ENCODE measurements at places on chromosomes 6 and 20.
A peak's percentile ranks its signal among the peaks of the same experiment; 100 is the strongest.

DNA sequence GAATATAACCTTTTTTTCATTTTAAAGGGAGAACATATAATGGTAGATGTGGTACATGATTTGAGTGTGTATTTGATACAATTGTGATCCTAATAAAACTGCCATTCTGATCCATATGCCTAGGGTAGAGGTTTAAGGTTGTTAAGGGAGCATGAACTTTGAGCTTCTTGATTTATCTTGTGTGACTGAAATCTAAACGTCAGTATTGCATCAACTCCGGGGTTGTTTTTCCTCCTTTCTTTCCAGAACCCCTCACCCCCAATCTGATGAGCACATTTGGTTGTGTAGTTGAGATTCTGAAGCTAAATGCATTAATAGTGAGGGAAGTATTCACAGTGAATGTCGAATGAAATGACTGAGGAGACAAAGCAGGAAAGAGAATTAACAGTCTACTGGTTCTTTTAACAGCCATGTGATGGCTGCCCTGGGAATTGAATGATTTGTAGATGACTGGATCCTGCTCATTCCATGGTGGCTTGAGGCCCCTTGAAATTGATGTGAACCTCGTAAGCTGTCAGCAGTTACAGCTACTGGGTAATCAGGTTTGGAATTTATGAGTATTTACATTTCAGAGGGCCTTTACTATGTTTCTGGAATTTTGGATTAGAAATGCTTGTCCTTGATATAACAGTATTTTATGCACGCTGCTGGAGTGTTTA lies 44.8 kb downstream of the FARS2 start:
- DNase-seq = no peak

GRCh38 chr6:31877125-31877650 lies 1.6 kb downstream of the SLC44A4 start:
- DNase-seq = no peak

GRCh38 chr6:62236784-62237183 lies 49.2 kb downstream of the KHDRBS2 start:
- no peak for DNase-seq

- DNase-seq = peak; percentile 71
Measured at GRCh38 chr6:53335224-53335994, 13.3 kb downstream of the ELOVL5 start.

- no peak for DNase-seq
Measured at GRCh38 chr6:113142671-113143174, 714.4 kb upstream of the MARCKS start.

DNA sequence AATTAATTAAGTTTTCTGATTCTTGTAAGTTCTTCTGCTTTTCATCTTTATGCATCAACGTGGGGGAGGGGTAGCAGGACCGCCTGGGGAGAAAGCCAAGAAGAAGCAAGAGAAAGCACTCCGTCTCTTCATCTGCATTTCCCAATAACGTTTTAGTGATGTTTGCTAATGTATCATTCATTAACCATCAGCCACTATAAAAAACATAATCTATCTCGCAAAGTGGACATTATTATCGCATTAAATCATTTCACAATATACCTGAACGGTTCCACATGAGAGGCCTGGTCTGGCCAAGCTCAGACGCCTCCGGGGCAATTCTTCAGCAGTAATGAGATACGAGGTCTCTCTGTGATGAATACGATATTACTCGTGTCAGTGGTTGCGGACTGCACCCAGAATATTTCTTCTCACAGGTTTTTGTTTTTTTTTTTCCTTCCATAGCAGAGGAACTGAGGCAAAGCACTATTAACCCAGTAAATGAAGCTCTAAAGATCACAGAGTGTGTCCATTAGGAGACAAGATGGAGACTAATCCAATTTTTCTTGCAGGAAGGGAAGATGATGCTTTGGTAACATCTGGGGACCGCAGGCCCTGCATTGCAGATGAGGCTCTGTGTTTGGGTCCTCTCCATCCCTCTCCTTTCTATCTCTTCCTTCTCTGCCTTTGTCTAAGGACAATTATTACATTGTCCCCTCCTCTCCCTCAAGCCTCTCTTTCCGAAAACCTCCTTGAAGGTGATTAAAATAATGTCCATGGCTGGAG lies 156.1 kb downstream of the SLC35B3 start:
- DNase-seq = no peak

DNA sequence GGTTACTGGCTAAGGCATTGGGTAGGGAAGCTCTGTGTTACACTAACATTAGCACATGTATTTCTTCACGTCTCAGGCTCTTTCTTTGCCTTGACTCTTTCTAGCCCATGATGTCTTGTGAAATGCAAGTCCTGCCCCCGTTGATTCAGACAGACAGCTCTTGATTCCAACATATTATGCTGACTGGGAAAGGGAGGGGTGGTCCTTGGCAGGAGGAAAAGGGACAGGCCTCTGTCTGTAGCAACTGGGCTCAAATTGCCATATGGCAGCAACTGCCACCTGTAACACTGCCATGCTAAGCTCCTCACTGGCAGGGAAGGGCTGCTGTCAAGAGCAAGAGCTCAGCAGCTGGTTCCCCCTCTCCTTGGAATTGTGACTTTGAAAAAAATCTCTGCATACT lies 5.7 kb upstream of the KCNK15 start:
- no peak for DNase-seq

DNA sequence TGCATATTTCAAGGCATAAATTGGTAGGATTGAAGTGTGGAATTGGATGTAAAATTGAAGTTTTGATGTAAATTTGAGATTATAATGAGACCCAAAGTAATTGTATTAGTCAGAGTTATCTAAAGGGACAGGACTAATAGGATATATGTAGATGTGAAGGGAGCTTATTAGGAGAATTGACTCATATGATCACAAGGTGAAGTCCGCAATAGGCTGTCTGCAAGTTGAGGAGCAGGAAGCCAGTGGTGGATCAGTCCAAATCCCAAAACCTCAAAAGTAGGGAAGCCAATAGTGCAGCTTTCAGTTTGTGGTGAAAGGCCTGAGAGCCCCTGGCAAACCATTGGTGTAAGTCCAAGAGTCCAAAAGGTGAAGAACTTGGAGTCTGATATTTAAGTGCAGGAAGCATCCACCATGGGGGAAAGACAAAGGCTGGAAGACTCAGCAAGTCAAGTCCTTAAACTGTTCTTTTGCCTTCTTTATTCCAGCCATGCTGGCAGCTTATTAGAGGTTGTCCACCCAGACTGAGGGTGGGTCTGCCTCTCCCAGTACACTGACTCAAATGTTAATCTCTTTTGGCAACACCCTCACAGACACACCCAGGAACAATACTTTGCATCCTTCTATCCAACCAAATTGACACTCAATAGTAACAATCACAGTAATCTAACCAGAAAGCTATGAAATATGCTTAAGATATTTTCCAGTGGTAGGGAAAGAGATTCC lies 442.6 kb upstream of the PTCHD4 start:
- no peak for DNase-seq

GRCh38 chr6:54019860-54020259 lies 91.4 kb upstream of the MLIP start:
- DNase-seq = no peak

DNA sequence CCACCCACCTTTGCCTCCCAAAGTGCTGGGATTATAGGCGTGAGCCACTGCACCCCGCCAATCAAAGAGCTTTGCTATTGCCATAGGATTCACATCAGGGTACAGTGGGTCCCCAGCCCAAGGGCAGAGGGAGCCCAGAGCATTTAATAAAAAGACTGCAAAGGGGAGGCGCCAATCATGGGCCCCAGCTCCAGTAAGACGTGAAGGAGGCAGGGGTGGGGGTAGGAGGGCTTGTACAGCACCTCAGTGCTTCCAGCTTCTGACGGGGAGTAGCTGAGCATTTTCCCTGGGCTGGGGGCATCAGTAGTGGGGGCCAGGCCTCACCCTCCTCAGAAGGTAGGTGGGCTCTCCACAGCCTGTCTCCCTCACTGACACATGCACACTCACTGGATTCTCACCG lies 1.5 kb downstream of the ADA start:
- DNase-seq = no peak

DNA sequence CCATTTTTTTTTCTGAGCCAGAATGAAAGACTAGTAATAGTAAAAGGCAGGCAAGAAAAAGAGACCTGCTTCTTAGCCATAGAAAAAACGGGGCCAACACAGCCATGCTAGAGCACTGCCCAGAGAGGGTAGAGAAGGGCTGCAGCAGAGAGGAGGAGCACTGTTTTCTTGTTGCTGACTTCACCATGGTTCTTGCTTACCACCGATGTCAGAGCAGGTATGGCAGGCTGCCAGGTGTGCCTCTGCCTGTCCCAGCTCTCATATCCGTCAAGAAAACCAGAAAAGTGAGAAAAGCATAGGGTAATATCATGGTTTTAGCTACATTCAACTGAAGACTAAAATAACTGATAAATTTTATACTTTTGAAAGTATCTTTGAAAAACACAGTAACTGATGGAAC lies 60.7 kb downstream of the DTNBP1 start:
- no peak for DNase-seq

GRCh38 chr6:109702791-109703190 lies 11.7 kb downstream of the FIG4 start:
- DNase-seq = no peak

DNA sequence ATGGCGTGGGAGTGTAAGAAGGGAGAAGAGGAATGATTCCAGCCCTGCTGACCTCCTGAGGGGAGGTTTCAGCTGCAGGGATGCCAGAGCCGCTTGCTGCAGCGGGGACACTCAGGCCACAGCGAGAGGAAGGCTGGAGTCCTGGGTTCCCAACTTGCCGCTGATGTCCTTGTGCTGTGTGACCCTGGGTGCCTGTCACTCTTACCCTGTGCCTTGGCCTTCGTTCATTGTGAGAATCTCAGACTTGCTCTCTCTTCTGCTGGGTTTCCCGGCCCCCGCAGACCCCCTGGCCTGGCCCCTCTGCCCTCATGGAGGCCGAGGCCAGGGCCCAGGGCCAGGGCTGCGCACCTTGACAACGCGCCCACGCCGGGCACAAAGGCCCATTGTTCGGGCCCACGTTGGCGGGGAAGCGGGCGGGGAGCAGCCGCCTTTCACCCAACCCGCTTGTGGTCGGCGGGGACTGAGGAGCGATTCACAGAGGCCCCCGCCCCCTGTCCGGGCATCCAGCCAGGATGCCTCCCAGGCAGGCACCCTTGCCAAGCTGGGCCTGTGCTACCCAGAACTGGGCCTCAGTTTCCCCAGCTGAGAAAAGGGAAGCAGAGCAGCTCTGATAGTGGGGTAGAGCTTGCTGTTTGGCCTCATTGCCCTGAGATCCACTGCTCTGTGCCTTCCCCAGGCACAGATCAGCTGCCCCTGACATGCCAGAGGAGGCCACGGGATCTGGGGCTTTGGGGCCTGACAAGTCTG lies 52.4 kb downstream of the CEBPB start:
- no peak for DNase-seq

- peak; percentile 64 for DNase-seq
Measured at GRCh38 chr20:58312836-58313235, 3.3 kb downstream of the RAB22A start.

GRCh38 chr20:35663516-35664465 lies 909 bp downstream of the CPNE1 start:
- peak; percentile 58 for DNase-seq

GRCh38 chr6:37646097-37646864 lies 51.4 kb downstream of the MDGA1 start:
- DNase-seq = no peak

- no peak for DNase-seq
Measured at GRCh38 chr6:149139782-149140136, 177.8 kb upstream of the TAB2 start.

DNA sequence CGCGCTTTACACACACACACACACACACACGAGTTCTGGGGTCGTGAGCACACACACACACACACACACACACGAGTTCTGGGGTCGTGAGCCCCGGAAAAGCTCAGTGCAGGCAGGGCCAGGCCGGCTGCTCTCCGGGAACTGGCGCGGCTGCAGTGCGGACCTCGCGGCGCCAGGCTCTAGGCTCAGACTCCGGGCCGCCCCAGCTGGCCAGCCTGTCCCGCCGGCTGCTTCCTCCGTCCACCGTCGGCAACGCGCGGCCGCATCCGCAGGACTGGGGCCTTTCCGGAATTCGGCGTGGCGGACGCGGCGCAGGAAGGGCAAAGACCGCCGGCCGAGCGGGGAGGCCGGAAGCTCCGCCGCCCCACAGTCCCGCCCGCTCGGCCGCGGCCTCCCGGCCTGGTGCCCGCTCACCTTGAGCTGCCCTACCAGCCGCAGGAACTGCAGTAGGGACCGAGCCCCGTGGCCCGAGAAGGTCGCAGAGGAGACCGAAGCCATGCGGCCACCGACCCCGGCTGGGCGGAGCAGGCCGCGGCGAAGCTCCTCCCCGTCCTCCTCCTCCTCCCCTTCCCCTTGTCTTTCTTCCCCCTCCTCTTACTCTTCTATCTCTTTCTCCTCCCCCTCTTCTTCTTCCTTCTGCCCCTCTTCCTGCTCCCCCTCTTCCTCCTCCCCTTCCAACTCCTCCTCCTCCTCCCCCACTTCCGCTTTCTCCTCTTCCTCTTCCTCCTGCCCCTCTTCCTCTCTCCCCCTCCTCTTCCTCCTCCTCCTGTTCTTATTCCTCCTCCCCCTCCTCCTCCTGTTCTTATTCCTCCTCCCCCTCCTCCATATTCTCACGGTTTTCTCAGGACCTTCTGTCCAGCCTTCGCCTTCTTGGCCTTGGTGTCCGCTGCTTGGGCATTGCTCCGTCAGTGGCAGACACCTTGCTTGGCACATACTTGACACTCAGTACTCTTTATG lies at the start of gene HDDC2:
Gene HDDC2 (minus strand): TSS at position 533 of the 957 bp plus-strand sequence. CDS start 35 bp downstream, at position 498.
- peak; percentile 39 for DNase-seq

DNA sequence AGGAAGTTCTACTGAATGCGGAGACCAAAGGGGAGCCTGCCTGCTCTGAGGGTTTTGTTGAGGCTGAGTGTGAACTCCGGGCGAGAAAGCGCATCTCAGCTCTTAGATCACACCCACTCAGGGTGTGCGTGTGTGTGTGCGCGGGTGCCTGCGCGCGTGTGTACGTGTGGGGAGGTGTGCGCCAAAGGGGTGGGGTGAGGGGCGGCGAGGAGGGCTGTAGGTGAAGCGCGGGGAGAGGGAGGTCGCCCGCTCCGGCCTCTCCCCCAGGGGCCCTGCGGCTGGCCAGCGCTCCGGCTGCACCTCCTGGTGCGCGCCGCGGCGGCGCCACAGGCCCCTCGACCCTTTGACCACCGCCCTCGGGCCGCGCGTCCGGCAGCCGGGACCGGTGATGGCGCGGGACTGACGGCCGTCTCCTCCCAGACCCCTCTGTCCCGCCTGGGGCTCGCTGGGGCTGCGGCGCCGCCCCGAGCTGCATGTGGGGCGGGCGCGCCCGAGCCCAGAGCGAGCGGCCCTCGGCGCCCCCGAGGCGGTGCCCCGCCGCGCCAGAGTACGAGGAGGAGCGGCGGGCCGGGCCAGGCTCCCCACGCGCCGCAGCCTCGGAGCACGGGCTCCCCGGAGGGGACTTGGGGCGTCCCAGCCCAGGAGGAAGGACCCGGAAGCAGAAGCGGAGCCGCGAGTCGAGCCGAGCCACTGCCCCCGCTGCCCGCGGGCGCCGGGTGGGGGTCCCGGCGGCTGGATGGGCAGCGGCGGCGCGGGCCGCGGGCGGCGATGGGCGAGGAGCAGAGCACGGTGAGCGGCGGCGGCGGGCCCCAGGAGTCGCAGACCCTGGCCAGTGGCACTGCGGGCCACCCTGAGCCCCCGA lies at the start of gene RNF217:
Gene RNF217 (plus strand): TSS at position 661 of the 862 bp plus-strand sequence. CDS start 108 bp downstream, at position 769.
- DNase-seq = peak; percentile 10

GRCh38 chr6:163533443-163533842 lies 118.9 kb downstream of the QKI start:
- no peak for DNase-seq

GRCh38 chr6:89723046-89723445 lies 84.5 kb upstream of the LYRM2 start:
- DNase-seq = no peak

Data from activated CD4-positive, alpha-beta T cell treated with anti-CD3 and anti-CD28 coated beads, Interleukin-2, Interleukin-4, amounts not matched to agents 100 ng/mL and 50 ng/mL, durations not matched to agents 16 hours and 8 hours (primary cell).